Esophagus (tissue), 2 donors: ENCODE measurements at places on chromosomes 12 and 14. TPM values are rescaled to one million over a fixed set of nuclear protein-coding genes. Genes with fewer than 3 reads are reported as not detected.

HELB gene
- polyA plus RNA-seq = 0.31 TPM

RNASE1 gene
- polyA plus RNA-seq = 46.5 TPM

KLRB1 gene
- polyA plus RNA-seq = 0.73 TPM

SLC25A21 gene
- polyA plus RNA-seq = 0.74 TPM

C12orf50 gene
- not detected for polyA plus RNA-seq

PPP2R5C gene
- polyA plus RNA-seq = 87.3 TPM

SPTB gene
- 0.41 TPM for polyA plus RNA-seq

NUAK1 gene
- polyA plus RNA-seq = 0.82 TPM

TMED8 gene
- polyA plus RNA-seq = 2.0 TPM

ZNF891 gene
- polyA plus RNA-seq = 0.75 TPM

E2F7 gene
- 1.5 TPM for polyA plus RNA-seq

NGB gene
- polyA plus RNA-seq = 0.04 TPM

KRT7 gene
- polyA plus RNA-seq = 153 TPM

SLC38A4 gene
- polyA plus RNA-seq = 0.95 TPM

USP5 gene
- 21.4 TPM for polyA plus RNA-seq

KIF5A gene
- 0.24 TPM for polyA plus RNA-seq

CELA1 gene
- polyA plus RNA-seq = not detected

PPM1A gene
- 25.4 TPM for polyA plus RNA-seq

SERPINA9 gene
- polyA plus RNA-seq = not detected

NRDE2 gene
- polyA plus RNA-seq = 5.4 TPM

FGD4 gene
- polyA plus RNA-seq = 4.6 TPM

PRPH gene
- polyA plus RNA-seq = 0.28 TPM

MGP gene
- 32.7 TPM for polyA plus RNA-seq

LRTM2 gene
- polyA plus RNA-seq = not detected

MMP17 gene
- polyA plus RNA-seq = 2.0 TPM

CCDC38 gene
- not detected for polyA plus RNA-seq

OVCH1 gene
- polyA plus RNA-seq = 0.02 TPM

AICDA gene
- not detected for polyA plus RNA-seq

CCDC59 gene
- 35.1 TPM for polyA plus RNA-seq

PAPLN gene
- polyA plus RNA-seq = 3.9 TPM

SOCS4 gene
- 3.0 TPM for polyA plus RNA-seq

TCTN2 gene
- polyA plus RNA-seq = 2.6 TPM

TMEM132C gene
- 0.43 TPM for polyA plus RNA-seq

HVCN1 gene
- 1.4 TPM for polyA plus RNA-seq

GDF3 gene
- not detected for polyA plus RNA-seq

PLEKHH1 gene
- polyA plus RNA-seq = 10.3 TPM

KLHL33 gene
- 0.06 TPM for polyA plus RNA-seq

DLK1 gene
- polyA plus RNA-seq = 0.16 TPM

P2RX2 gene
- 2.2 TPM for polyA plus RNA-seq

TMEM229B gene
- polyA plus RNA-seq = 0.28 TPM

CEBPE gene
- polyA plus RNA-seq = 0.02 TPM

KRT71 gene
- polyA plus RNA-seq = not detected

HCAR3 gene
- polyA plus RNA-seq = 10.2 TPM
